Naive thymus-derived CD8-positive, alpha-beta T cell (primary cell): ENCODE measurements at places on chromosomes 2 and 18.

DNA sequence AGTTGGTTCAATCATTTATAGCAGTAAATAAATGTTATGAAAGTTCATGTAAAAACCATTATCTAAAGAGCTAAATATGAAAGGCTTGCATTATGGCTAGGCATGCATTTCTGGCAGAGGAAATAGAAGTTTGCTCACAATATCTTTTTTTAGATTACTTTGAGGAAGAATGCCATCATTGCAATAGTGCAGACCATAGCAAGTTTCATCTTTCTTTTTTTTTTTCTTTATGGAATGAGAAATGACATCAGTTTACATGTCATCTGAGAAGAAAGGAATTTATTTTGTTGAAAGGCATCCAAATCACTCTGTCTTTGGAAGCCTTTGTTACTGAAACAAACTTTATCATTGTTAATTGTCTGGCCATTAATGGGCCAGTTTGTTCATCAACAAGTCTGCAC lies 74.5 kb upstream of the NCKAP5 start:
- no peak overlapping the region for H3K4me3 ChIP-seq
- no peaks in the 10 kb centered on the region for H3K27me3 ChIP-seq
- no peak for DNase-seq
- H3K4me1 ChIP-seq: no peaks in the 10 kb centered on the region

GRCh38 chr18:46488471-46489213 lies 168.4 kb downstream of the LOXHD1 start:
- peaks cover 5% of the 10 kb centered on the region for H3K27me3 ChIP-seq
- no peak for DNase-seq
- H3K4me1 ChIP-seq: no peaks in the 10 kb centered on the region
- H3K4me3 ChIP-seq: no peak overlapping the region
- H3K27ac ChIP-seq: no peak overlapping the region
- H3K36me3 ChIP-seq: no peaks in the 10 kb centered on the region

- H3K27me3 ChIP-seq: no peaks in the 10 kb centered on the region
- H3K27ac ChIP-seq: peak overlapping the region; percentile 26
- no peak for DNase-seq
Observed at GRCh38 chr18:22324191-22325131, 93.3 kb downstream of the CTAGE1 start.

DNA sequence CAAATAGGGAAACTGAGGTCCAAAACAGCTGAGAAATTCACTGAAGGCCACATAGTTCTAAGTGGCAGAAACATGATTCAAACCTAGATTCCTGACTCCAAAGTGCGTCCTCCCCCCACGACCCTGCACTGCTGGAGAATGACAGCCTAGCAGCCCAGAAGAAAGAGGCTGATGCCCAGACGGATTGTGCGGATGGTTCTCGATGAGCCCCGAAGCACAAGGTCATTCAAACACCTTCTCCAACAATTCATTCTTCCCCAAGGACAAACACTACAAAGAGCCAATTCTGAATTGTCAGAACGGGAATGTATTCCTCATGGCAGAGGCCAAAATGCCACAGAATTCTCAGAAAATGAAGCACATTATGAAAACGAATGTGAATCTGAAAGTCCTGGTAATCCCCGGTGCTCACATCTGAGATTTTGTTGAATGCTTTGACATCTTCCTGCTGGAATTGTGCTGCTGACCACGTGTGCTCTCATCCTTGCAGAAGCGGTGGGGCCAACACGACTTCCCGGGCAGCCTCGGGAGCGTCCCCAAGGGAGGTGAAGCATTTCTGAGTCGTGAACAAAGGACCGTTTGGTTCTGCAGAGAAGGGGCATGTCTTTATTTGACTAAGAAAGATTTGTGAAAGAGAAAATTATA lies 337.0 kb downstream of the EIPR1 start:
- no peaks in the 10 kb centered on the region for H3K27me3 ChIP-seq
- no peak for DNase-seq
- H3K36me3 ChIP-seq: no peaks in the 10 kb centered on the region
